Left renal cortex interstitium (tissue), 4 donors: ENCODE measurements at places on chromosomes 16 and 17.

DNA sequence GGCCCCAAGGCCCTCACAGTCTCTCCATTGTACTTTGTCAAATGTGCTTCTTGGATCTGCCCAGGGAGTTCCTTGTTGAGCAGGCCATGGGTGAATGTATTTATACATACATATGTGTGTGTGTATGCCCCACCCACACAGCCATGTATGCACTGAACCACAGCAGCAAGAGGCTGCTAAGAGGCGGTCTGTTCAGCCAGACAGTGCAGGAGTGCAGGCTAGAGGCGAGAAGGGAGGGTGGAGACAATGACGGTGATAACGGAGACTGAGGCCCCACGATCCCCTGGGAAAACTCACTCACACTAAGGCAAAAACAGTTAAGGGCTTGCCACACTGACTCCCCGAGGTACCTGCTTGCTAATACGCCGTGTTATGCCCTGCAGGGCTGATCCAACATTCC, 151.0 kb upstream of the CDC42EP4 start:
- DNase-seq = no peak

DNA sequence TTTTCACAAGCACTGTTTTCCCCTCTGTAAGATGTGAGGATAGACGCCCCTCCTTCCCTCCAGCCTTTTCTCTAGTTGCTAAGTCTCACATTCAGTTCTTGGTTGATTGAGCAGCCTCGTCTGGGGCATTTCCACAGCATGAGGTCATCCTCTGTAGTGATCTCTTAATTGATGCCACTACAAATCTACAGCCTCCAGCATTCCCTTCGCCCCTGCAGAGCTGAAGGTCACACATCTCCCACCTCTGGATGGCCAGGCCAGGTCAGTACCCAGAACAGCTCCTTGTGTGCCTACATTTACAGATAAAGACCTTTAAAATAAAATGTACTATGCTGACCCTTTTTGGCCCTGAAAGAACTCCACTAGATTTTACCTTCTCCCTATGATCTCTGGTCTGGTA, 32.5 kb upstream of the CDH11 start:
- DNase-seq = no peak

GRCh38 chr16:87576171-87576570, 26.1 kb upstream of the JPH3 start:
- DNase-seq = no peak

DNA sequence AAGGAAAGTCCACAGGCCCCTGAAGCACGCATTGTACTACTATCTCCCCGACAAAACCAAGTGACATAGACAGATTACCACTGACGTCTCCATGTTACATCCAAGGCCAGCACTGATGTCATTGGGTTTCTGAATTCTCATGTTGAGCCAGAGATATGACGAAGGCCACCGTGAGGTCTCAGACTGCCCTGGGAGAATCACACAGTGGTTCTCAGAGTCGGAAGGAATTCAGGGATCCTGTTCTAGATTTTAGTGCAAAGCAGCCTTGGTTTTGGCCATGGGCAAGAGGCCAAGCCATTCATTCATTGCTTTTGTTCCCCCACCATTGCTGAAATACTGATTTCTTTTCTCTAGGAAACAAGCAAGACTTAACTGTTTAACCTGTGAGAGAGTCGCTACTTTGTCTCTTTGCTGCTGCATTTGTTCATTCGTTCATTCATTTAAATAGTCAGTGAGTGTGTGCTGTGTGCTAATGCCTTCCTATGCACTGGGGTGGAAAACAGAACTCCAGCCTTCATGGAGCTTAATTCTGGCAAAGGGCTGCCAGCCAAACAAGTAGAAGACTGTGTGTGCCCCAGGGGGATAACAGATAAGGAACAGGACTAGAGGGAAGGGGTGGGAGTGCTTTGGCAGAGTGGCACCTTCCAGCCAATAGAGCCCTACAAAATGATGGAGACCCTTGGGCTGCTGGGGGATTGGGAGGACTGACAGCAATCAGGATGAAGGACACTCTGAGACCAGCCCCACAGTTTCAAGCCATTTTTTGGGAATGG, 222.3 kb downstream of the MSI2 start:
- no peak for DNase-seq

GRCh38 chr16:78333808-78334207, 234.4 kb downstream of the WWOX start:
- DNase-seq = no peak
